ENCODE measurements at places on chromosomes 7 and 10. TPM values are rescaled to one million over a fixed set of nuclear protein-coding genes. Genes with fewer than 3 reads are reported as not detected.

ANKRD22 gene
- total RNA-seq, result 0.35 TPM

TMEM168 gene
- total RNA-seq, result 16.3 TPM

SSC4D gene
- 1.5 TPM for total RNA-seq

MYPN gene
- total RNA-seq, result not detected

IDI2 gene
- not detected for total RNA-seq

IFIT1 gene
- 111 TPM for total RNA-seq

CTAGE8 gene
- total RNA-seq, result 5.1 TPM

DNA sequence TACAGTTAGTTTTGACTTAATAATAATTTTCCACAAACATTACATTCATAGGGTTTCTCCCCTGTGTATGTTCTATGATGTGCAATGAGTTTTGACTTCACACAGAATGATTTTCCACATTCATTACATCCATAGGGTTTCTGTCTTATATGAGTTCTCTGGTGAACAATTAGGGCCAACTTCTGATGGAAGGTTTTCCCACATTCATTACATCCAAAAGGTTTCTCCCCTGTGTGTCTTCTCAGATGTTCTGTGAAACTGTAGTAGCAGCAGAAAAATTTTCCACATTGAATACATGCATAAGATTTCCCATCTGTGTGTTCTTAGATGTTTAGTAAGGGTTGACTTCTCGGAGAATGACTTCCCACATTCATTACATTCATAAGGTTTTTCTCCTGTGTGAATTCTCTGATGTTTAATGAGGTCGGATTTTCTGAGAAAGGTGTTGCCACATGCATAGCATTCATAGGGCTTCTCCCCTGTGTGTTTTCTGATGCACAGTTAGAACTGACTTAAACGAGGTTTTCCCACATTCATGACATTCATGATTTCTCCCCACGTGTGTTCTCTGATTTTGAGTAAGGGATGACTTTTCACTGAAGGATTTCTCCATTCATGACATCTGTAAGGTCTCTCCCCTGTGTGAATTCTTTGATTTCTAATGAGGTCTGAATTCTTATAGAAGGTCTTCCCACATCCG, 118.5 kb downstream of the ZNF33B start:
- peak; percentile 17 for DNase-seq

DNA sequence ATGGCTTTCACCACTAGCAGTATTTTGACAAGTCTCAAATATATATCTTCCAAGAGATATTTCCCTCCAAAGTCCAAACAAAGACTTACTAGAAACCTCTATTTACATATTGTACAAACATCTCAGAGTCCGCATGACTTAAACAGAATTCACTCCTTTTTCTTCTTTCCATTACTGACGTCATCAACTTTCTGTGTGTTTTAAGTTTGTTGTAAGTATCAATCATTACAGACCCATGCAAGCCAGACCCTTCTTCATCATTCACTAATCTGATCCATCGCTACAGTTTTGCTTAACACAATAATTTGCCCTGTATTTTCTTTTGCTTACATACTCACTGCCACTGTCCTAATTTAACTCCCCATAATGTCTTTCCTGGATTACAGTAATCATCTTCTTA, 51.9 kb downstream of the SEMA3A start:
- no peak for DNase-seq

- no peak for DNase-seq
Observed at GRCh38 chr10:50438049-50438936, 185.5 kb downstream of the SGMS1 start.

GRCh38 chr7:139300390-139300789, 40.7 kb upstream of the FMC1 start:
- DNase-seq, result no peak

GRCh38 chr10:34119456-34119855, 695.6 kb downstream of the PARD3 start:
- no peak for DNase-seq

GRCh38 chr7:57404343-57404966, 45.5 kb upstream of the ZNF716 start:
- no peak for DNase-seq

DNA sequence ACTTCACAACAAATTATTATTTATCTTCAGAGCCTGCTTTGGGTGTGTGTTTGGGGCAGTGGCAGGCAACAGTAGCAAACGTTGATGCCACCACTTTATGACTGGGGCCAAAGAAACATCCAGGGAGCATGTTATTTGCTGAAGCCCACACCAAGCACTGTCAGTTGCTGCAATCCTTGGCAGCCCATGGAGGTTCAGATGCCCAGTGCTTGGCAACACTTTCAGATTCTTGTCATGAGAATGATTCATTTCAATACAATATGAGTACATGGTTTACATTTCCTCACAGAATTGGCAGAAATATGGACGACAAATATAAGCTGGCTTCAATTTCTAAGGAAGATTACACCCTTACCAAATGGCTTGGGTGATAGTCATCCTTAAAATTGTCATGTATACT, 46.5 kb upstream of the GLI3 start:
- DNase-seq, result no peak

DNA sequence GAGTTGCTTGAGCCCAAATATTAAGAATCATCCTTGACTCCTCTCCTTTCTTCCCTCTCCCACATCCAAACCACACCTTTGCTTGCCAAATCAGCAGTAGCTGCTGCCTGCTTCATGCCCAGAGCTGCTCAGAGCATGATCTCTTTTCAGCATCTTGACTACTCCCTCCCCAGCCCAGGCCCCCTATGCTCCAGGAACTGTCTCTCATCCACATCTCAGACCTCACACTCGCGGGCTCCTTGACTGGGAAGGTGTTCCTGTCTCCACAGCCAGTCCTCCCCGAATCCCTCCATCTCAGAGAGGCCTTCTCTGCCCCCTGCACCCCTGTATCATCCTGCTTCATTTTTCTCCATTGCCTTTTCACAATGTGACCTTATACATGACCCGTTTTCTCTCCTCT, 157.0 kb downstream of the DNAJB6 start:
- DNase-seq, result no peak

- peak; percentile 80 for DNase-seq
Observed at GRCh38 chr7:24786941-24787340, 29.7 kb upstream of the GSDME start.

DNA sequence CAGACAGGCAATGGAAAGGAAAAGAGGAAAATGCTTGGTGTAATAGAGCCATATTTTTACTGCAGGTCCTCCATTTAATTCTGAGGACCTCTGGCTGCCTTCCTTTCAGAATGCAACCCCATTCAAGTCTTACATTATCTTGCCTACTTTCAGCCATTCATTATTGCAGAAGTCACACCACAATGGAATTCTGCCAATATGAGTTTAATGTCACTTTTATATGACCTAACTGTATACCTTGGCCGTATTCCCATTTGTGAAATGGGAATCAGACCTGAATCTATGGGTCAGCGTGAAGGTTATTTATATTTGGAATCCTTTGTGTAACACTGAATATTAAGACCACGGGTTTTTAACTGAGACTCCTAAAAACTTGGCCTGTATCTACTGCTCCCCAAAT, 241.7 kb upstream of the AOAH start:
- no peak for DNase-seq

- DNase-seq, result no peak
Observed at GRCh38 chr7:521221-522070, 1.8 kb upstream of the PDGFA start.

GRCh38 chr7:44984478-44984758, 5.6 kb upstream of the MYO1G start:
- DNase-seq, result no peak

GRCh38 chr10:80518807-80519360, 18.8 kb upstream of the SH2D4B start:
- DNase-seq, result no peak

- DNase-seq, result peak; percentile 64
Observed at GRCh38 chr7:47846138-47846836, 102.0 kb downstream of the PKD1L1 start.

- DNase-seq, result no peak
Observed at GRCh38 chr10:24007359-24007758, 201.6 kb upstream of the KIAA1217 start.

DNA sequence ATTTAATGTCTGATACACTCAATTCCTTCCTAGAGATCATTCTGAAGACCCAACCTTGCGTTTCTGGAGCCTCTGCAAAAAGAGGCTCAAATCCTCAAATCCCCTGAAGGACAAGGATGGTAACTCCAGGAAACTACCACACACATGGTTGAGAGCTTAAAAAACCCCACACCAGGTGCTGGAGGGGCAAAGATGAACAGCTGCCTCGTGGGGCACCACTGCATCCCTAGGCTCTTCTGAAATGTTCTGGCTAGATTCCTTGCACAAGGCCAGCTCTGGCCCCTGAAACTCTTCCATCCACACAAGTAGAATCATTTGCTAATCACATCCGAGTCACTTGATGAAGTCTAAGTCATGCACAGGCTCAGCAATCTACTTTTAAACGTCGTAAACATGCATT, 286.6 kb downstream of the ELMO1 start:
- DNase-seq, result no peak

GRCh38 chr7:139659922-139660316, 117.9 kb downstream of the HIPK2 start:
- no peak for DNase-seq

- DNase-seq, result no peak
Observed at GRCh38 chr7:16462431-16462889, 3.1 kb downstream of the SOSTDC1 start.

GRCh38 chr7:33952824-33953223, 47.5 kb downstream of the BMPER start:
- peak; percentile 88 for DNase-seq

DNA sequence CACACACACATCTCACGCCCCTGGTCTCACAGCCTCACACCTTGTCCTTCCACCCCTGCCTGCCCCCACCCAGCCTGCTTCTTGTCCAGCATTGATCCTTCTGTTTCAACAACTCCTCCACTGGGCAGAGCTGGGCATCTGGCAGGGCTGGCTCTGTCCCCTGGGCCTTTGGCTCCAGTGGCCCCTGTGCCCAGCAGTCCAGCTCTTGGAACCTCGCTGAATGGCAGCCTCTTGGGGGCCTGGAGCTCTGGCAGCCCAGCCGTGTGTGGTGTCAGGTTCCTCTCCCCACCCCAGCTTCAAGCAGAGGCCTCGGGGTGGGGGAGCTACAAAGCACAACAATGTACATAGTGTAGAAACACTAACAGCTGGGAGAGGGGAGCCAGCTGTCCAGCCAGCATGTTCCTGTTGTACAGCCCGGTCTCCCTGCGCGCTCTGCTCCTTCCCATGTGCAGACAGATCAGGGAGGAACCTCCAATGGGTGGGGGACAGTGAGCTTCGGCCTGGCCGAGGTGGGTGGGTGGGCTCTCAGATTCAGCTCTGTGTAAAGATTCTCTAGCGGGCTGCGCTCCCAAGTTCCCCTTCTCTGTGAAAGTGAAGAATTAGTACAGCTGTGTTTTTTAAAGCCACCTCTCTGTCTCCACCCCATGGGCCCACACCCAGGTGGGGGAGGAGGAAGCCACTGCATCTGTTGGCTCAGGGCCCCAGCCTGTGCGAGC, 19.4 kb downstream of the ZMIZ2 start:
- DNase-seq, result no peak

Measured in foreskin keratinocyte (primary cell).